KG1 (cell line): ENCODE measurements at places on chromosomes 16 and 17.
A peak's percentile ranks its signal among the peaks of the same experiment; 100 is the strongest.

GRCh38 chr16:76035689-76036088, 241.5 kb upstream of the CNTNAP4 start:
- no peak for DNase-seq

DNA sequence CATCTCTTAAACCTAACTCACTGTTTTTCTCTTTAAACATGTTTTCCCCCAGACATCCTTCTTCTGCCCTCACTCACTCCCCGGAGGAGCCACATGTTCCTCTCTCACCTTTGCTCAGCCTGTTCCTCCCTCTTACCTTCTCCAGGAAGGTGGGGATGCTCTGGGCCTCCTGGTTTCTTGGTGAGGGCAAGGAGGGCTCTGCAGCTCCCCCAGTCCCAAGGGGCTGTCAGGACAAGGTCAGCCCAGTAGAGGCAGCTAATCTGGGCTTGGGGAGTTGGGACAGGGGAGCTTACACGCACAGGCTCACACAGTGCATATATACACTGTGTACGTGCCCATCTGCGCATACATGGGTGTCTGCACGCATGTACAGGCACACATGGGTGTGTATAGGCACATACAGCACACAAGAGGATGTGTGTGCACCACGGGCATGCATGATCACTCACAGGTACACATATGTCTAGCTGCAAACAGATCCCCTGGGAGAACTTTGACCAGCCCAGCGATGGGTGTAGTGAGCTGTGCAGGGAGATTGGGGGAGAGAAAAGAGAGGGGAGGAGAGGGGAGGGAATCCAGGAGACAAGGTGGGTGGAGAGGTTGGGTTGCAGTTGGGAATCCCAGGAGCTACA, 28.6 kb upstream of the SPNS3 start:
- no peak for DNase-seq

- DNase-seq = no peak
These were observed 230.7 kb upstream of the CDH5 start for GRCh38 chr16:66135838-66136237.

- no peak for DNase-seq
These were observed 109.7 kb downstream of the TOX3 start for GRCh38 chr16:52437277-52437670.

GRCh38 chr17:68497885-68498319, 14.3 kb upstream of the PRKAR1A start:
- DNase-seq = peak; percentile 56
